ENCODE measurements at places on chromosomes 7 and 10.

DNA sequence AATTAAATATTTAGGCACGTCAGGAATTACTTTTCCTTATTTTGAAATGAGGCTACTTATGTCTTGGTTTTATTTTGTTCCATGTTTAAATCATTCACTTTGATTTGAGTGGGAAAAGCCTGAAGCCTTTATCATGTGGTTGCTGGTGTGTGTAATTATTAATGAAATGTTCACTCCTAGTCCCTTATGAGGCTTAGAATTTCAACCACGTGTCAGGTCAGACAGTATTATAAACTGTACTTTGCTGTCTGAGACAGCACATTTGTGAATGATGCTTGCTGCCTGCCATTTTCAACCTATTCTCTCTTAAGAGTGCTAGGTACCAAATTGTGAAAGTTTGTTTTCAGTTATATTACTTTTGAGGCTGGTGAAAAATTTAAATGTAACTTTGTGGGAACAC, 58.9 kb downstream of the COL17A1 start:
- DNase-seq: no peak

DNA sequence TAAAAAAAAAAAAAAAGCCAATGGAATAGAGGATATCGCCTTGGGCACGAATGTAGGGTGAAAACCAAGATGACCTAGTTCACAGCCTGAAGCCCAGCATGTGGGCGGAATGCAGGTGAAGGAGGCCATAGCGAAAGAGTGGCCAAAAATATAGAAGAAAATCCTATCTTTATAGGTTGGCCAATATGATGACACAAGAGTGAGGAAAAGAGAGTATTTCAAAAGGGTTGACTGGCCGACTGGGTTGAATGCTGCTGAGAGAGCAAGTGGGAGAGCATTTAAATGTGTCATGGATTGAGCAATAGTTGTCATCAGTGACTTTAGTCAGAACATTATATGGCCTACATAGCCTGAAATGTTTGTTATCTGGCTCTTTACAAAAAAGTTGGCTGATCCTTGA, 17.2 kb upstream of the GLI3 start:
- no peak for DNase-seq

DNA sequence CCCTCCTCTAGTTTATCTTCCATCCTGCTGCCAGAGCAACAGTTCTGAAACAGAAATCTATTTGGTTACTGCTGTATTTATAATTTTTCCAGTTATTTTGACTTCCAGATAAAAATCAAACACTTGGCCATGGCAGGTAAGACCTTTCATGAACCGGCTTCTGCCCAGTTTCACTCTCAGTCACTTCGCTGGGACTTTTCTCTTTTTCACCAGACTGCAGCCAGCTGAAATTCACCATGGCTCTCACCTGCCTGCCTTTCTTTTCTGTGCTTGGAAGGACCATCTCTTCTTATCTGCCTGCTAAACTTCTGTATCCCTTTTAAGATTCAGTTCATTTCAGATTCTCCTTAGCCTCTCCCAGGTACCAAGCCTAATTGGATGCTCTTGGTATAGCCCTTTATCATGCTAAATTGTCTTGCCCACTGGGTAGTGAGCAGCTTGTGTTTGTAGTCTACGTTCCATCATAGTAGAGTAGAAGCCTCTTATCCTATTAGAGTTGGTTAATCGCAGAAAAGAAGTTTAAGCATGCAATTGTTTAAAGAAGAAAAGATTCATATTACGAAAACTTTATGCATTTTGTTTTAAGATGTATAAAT, 71.7 kb downstream of the TAF3 start:
- DNase-seq: no peak

GRCh38 chr7:98136423-98136822, 29.8 kb downstream of the LMTK2 start:
- no peak for DNase-seq

GRCh38 chr7:106420736-106421135, 136.0 kb upstream of the NAMPT start:
- no peak for DNase-seq

DNA sequence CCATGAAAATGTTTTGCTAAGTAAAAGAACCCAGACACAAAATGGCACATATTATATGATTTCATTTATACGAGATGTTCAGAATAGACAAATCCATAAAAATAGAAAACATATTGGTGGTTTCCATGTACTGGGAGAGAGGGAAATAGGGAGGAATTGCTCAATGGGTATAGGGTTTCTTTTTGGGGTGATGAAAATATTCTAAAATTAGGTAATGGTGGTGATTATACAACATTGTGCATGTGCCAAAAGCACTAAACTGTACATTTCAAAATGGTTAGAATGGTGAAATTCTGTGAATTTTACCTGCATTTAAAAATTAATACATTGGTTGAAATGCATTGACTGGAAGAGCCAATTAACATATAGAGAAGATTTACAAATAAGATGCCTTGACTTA, 613.9 kb downstream of the TNS3 start:
- DNase-seq: no peak

GRCh38 chr10:78260141-78260540, 226.5 kb downstream of the RPS24 start:
- no peak for DNase-seq

DNA sequence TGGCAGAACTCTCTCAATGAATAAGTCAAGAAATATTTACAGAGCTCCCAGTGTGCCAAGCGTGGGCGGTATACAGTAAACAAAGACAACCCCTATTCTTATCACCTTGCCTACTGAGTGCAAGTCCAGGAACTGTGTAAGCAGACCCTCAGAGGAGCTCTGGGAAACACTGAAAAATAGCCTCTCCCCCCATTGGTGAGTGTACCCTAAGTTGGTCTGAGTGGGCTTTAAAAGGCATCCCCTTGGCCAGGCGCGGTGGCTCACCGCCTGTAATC, 1.2 kb downstream of the DYDC2 start:
- no peak for DNase-seq
